Occipital lobe (tissue), 3 donors: ENCODE measurements at places on chromosomes 2 and 18. TPM values are rescaled to one million over a fixed set of nuclear protein-coding genes. Genes with fewer than 3 reads are reported as not detected.

DNA sequence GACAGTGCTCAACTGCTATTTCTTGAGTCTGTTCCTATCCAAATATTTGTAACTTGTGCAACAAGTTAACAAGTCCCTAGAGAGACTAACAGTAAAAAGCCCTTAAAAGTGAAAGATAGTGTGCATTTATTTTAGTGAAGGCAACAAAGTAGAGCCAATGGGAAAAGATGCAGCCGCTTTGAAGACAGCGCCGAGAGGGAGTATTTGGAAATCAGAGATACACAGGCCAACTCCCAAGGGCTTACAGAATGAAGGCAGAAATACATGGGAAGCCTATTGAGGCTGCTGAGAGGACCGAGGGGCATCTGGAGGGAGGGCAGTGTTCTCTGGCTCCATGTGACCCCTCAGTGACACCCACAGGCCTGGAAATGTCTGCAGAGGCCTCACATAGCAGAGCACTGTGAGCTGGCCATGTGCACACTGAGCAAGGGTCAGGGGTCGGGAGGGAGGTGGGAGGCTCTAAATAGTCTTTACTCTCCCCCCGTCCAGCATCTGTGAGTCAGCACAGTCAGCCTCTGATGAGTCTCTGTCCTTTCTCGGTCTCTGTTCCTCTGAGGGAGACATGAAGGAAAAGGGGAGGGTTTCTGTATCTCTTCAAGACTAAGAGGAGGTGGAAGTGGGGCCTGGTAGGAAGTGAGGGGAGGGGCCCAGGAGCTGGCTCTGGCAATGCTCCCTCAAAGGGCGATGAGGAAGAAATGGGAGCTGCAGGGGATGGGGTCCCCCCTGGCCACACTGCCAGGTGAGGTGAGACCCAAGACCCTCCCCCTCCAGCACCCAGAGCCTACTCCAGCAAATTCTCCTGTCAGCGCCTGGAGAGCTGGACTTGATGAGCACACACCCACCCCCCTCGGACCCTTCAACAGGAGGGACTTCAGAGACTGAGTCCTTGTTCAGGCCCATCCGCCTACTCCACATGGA lies 133.6 kb downstream of the SP3 start:
- DNase-seq = no peak

- DNase-seq = no peak
Measured at GRCh38 chr2:231189571-231190495, 8.6 kb upstream of the ARMC9 start.

DNA sequence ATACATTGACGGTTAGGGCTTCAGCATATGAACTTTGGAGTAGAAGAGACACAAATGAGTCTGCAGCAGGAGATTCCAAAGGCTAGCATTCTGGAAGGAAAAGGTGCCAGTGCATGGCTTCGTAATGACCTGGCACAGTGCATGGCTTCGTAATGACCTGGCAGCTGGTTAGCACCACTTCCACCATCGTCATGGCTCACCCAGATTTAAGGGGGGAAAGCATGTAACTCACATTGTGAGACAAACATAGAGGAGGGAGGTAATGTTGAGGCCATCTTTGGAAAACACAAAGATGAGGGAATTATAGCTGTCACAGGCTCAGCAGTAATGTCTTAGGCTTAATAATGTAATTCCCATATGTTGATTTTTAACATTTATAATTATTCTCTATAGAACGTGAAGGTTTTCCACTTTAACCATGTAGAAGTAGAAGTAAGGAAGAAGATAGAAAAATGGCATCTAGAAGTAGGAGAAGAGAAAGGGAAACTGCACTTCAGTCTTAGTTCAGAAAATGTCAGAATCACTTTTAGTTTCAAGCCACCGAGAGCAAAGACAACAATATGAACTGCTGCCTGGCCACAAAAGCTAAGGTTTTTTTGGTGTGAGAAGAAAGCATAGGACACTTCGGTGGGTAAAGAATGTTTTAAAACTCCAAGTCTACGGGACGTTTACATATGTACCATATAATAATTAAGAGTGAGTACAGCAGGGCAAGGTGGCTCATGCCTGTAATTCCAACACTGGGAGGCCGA lies 6.8 kb upstream of the STK25 start:
- no peak for DNase-seq

DNA sequence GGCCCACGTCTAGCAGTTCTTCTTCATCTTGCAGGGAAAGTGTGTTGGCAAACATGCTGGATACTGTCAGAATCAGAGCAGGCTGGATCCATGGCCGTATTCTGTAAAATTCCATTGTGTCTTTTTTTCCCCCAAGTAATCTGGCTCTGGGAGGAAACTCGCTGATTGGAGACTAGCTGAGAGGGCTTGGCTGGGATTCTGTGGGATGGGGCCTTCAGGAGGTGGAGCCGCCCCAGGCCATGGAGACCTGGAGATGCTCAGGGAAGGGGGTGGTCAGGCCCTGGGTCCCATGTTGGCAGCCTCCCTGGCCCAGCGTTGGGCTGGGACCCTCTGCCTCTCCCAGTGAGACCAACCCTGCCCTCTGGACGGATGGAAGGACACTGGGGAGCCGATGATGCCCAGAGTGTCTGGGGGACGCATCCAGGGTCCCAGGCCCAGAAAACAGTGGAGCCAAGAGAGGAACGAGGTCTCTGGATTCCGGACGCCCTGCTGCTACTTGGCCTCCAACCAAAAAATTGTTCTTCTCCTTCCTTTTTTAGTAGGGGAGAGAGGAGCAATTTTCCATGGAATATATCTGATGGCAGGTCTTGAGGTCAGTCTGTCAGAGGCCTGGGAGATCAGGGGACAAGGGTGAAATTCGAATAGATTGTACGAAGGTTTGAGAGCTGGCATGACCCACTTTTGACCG lies 114.5 kb downstream of the AGAP1 start:
- DNase-seq = peak; percentile 54

DNA sequence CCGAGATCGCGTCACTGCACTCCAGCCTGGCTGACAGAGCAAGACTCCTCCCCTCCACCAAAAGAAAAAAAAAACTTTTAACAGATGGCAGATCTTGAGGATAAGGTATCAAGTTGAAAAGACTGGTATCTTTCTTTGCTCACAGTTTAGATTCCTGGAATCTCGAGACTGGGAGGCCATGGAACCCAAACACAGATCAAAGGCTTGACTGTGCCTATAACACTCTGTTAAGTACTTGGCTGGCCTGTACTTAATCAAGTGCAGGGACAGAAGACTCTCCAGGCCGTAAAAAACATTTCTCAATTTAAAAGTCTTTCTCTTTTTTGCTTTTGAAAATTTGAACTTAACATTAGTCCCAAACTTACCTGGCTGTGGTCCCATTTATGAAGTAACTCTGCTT lies 107.1 kb upstream of the ZNF516 start:
- no peak for DNase-seq

DNA sequence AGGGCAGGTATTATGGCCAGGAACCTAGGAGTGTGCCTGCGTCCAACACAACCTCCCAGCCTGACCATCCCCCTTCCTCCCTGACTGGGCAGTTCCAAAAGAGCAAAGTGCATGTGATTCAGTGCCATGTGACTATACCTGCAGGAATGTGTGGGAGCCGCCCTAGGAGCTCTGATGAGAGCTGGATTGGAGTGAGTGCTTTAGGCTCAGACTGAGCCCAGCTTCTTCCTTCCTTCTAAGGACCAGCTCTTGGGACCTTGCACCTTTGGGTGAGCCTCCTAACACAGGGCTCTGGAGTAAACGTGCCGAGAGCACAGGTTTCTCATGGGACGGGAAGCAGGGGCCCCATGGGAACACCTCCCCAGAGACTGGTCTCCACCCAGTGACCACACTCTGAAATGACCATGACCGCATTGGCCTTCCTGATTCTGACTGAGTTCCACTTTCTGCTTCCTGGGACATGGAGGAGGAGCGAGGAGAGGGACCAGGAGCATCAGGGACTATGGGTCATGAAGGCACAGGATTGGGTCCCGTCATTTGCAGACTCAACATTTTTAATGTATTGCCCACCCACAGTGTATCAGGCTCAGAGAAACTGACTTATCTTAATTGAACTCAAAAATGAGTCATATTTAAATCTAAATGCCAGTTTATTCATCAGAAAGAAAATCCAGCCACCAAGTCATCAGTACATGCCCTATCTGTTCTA lies 87.8 kb upstream of the BCL2L11 start:
- DNase-seq = no peak

DNA sequence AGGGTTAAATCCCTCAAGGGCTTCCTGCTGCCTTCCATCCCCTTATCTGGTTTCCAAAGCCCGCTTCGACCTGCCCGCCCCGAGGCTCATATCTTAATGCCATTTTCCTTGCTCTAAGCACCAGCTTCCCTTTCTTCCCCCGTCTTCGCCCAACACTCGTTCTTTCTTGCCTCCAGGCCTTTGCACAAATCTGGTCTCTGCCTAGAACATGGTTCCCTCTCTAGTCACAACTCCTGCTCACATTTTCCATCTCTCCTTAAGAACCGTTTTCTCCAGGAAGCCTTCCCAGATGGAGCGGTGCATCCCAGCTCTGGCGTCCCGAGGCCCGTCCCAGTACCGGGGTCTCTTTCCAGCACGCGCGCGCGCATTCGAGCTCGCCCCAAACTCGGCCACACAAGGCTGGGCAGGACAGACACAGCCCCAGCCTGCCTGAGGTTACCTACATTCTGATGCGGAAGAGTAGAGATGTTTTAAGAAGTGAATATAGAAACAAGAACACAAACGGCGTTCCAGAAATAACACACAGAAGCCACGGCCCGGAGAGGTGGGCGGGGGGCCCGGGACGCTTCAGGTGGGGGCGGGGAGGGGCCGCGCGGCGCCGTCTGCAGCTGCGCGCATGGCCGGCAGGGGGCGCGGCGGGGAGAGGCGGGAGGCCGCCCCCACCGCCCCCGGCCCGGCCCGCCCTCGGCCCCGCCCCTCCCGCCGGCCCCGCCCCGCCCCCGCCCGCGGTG lies at the start of gene DGKD:
TSS of gene DGKD (plus strand) at position 726 of the 731 bp plus-strand sequence. CDS start 25 bp downstream, outside the sequence.
- no peak for DNase-seq

DNA sequence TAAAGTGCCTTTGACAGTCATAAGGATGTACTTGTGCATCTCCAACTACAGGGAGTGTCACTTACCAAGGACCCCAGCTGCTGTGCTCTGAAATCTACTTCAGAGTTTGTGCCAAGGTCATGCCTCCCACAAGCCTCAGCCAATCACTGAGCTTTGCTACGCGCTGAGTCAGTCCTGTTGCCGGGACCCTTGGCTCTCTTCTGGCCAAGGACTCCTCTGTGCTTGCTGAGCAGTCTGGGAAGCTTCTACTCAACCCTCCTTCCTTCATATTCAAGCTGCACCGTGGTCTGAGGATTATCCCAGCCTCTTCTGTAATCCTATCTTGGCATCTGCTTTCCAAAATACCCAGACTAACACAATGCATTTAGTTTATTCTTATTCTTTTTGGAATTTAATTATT lies 398.9 kb upstream of the FANCL start:
- no peak for DNase-seq

- no peak for DNase-seq
Measured at GRCh38 chr2:134762508-134762907, 43.7 kb upstream of the TMEM163 start.

DNA sequence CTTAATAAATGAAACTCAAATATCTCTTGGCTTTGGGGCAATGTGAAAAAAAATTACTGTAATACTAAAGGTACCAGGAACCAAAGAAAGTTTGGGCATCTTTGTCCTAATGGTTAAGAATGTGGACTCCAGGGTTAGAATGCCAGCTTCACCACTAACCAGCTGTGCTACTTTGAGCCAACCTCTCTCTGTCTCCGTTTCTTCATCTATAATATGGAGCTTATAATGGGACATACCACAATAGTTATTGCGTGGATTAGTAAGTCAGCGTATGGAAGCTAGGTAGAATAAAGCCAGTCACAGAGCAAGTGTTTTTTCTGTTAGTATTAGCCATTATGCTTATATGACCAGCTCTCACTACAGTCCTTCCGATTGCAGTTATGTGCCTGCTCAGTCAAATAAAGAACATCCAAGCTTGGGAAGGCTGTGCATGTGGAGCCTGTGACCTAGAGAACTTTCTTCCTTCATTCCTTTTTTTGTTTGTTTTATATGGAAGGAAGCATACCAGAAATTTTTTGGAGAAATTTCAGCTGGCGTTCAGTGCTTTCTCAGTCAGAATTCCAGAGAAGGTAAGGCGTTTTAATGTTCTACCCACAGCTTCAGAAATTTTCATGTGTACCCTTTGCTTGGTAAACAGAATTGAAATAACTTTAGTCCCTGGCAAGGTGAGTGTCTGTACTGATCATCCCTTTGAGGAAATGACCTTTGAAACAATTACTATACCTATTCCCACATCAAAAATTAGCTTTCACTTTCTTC lies 114.0 kb upstream of the RND3 start:
- DNase-seq = no peak

DNA sequence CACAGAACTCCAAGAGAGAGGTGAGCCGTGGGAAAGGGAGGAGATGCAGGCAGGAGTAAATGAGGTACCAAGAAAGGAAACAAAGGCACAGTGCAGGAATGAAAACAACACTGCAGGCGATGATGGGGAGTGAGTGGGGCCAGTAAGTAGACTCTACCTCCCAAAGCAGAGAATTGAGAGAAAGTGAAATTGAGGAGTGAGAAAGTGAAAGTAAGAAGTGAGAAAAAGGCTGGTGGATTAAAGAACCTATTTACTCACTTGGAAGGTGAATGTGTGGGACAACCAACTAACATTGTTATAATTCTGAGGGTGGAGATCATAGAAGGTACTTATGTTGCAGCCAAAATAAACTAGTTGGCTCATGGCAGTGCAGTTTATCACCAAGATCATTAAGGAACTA lies 193.1 kb upstream of the TMEM200C start:
- DNase-seq = no peak

DNA sequence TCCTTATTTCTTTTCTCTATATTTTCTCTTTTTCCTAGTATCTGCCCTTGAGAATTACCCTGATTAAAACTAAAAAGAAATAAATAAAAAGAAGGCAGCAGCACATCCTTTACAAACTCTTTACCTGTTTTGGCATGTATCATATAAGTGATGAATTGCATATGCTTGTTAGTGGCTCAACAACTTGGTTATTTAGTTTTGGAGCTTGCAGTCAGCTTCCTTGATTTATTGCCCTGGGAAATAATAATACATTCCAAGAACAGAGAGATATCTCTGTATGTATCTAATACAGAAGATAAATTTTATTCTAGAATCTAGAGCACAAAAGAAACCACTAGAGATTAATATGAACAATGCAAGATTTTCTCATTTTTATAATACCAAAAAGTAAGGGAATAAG lies 139.8 kb upstream of the ZC3H15 start:
- no peak for DNase-seq

Gene FMNL2
- total RNA-seq = 114 TPM

Gene RUFY4
- 0.78 TPM for total RNA-seq

Gene ABCB11
- total RNA-seq = 0.16 TPM

Gene SLC23A3
- total RNA-seq = 0.31 TPM

Gene RNU2-63P
- total RNA-seq = not detected

Gene IL1R2
- not detected for total RNA-seq

Gene FTCDNL1
- 3.3 TPM for total RNA-seq

Gene SERPINB3
- total RNA-seq = not detected

Gene ZNF236
- total RNA-seq = 30.3 TPM

Gene ACSL3
- 255 TPM for total RNA-seq

Gene HNRNPLL
- total RNA-seq = 110 TPM

Gene ABCG8
- total RNA-seq = 0.31 TPM

Gene FOXI3
- total RNA-seq = 0.47 TPM

Gene CKAP2L
- total RNA-seq = 2.2 TPM

Gene CNTNAP5
- total RNA-seq = 41.0 TPM
